ENCODE measurements at places on chromosomes 5 and 9.

DNA sequence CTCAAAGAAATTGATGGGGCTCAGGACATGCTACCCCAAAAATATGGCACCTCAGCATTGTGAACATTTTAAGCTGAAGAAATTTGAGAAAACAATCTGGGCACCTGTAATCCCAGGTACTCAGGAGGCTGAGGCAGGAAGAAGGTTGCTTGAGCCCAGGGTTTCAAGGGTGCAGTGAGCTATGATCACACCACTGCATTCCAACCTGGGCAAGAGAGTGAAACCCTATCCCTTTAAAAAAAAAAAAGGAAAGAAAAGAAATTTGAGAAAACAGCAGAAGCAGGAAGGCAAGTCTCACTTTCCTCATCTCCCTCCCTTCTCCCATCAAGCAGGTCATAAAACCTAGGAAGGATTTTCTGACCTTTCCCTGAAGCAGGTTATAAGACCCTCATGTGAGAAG lies 23.6 kb downstream of the TPD52L3 start:
- no peak for DNase-seq

DNA sequence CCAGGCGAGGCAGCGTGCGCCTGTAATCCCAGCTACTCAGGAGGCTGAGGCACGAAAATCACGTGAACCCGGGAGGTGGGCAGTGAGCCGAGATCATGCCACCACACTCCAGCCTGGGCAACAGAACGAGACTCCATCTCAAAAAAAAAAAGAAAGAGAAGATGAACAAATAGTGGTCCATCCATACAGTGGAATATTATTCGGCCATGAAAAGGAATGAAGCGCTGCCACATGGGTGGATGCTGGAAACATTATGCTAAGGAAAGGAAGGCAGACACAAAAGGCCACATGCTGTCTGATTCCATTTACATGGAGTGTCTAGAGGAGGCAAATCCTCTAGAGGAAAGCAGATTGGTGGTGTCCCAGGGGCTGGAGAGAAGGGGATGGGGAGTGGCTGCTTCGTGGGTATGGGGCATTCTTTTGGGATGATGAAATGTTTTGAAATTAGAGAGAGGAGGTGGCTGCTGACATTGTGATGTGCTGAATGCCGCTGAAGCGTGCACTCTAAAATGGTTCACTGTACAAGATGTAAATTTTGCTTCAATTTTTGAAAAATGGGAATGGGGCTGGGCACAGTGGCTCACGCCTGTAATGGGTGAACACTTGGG lies 17.0 kb downstream of the PLPP7 start:
- DNase-seq, result no peak

DNA sequence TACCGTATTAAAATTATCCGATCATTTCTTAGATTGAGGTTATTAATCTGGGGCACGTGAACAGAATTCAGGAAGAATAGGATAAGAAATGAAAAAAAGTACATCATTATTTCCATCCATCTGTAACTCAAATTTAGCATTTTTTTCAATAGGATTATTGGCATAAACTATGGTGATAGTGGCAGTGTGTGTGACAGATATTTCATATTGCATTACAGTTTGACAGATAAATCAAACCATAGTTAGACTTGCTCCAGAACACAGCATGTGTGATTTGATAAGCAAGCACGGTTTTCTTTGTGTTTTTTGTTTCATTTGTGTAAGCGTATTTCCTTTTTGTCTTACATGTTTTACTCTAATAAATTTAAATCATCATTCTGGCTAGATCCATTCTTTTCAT lies 155.0 kb downstream of the CDH9 start:
- no peak for DNase-seq

DNA sequence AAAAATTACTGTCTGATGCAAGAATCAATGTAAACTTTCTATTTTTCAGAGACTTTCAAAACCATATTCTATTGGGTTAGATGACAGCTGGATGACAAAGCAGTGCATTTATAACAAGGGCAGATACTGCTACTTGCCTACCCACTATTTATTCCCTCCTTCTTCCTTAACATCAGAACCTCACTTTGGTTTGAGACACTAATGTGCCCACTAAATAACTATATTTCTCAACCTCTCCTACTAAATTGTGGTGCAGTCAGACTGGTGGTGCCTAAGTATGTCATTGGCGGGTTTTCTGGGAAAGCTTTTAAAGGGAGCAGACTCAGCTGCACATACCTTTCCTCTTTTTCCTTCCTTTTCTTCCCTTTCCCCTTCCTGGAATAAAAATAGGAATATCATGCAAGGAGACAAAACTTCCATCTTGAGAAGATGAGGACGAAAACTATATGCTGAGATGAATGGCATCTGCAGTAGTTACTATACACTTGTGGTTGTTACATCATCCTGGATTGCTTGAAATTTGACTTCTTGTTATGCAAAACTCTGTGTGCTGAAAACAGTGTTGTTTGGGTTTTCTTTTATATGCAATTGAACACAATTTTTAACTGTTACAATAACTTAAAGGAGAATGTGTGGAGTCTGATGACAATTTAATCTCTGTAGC lies 43.8 kb downstream of the PRR16 start:
- no peak for DNase-seq

DNA sequence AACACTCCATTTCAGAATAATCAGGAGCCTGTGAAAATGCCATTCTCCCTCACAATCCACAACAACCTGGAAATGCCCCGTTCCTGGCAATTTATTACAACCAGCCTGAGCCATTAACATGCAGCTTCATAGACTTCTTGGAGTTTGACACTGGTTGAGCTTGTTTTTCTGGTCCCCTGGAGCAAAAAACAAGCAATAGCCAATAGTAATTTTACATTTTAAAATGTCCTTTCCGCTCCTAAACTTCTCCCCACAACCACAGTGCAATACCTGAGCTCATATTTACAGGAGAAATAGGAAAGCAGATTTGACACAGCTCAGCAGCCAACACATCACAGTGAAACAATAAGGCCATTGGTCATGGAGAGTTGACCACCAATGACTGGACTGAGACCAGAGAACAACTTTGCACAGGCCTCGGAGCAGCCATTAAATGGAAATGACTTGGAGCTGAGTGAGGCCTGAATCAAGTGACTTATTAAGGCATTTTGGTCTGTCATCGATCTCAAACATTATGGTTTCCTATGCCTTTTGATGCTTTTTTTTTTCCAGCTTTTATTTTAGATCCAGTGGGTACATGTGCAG lies 73.0 kb downstream of the ENC1 start:
- no peak for DNase-seq

DNA sequence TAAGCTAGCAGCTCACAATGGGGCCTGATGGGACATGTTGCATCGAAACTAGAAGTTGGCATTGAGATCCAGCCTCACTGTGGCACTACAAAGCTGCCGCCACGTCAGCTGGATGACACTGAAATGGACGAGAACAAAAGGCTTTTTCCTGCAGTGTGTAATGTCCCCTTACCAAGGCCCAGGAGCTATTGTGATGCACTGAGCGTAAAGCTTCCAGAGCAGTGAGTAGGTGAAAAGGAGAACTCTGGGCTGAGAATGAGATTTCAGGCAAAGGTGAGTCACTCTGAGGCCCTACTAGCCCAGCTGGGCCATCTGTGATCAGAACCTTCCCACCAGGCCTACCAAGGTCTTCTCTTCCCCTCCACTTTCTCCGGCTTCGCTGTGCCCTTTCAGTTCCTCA lies 528.1 kb upstream of the KLF4 start:
- no peak for DNase-seq
